NCI-H1048 (cell line): ENCODE measurements at places on chromosomes 11 and 22.

DNA sequence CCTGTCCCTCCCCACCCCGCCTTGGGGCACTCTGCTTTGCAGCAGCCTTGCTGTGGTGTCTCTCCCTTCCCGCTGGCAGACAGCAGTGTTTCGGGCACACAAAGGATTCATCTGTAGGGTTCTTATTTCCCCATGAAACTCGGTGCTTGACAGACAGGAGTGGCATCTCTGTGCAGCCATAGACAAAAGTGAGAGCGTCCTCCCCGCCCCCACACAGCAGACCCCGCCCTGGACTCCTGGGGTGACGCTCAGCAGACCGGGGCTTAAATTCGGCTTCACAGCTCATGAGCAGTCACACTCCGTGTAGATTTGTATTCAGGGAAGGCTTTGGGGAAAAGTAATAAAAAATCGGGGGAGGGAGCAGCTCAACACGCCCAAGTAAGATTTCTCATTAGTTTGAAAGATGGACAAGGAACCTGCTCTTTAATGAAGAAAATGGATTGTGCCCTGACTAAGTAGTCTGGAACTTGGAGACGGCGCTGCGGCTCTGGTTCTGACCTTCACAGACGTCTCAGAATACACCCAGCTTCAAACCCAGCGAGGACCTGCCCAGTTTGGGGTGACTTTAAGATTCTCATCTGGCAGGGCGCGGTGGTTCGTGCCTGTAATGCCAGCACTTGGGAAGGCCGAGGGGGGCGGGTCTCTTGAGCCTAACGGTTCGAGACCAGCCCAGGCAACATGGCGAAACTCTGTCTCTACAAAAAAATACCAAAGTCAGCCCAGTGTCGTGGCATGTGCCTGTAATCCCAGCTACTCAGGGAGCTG, 136.0 kb downstream of the CACNA1I start:
- no peak for DNase-seq

DNA sequence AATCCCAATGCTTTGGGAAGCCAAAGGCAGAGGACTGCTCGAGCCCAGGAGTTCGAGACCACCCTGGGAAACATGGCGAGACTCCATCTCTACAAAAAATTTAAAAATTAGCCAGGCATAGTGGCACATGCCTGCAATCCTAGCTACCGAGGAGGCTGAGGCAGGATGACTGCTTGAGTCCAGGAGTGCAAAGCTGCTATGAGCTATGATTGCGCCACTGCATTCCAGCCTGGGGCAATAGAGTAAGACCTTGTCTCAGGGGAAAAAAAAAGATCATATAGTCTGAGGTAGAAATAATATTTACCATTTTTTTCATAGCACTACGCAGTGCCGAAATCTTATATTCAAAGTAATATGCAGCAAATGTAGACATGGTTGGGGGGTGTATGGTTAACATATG, 47.8 kb downstream of the MRTFA start:
- DNase-seq: no peak

DNA sequence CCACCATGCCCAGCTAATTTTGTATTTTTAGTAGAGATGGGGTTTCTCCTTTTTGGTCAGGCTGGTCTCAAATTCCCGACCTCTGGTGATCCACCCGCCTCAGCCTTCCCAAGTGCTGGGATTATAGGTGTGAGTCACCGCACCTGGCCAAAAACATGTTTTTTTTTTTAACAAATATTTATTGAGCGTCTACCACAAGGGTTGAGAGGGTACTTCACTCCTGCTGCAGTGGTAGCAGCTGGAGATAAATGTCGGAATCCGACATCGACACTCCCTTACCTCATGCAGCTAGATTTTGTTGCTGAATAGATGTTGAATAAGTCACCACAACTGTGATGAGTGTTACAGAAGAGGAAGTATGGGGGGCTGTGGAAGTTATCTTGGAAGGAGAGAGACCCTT, 971 bp downstream of the DNAJB13 start:
- DNase-seq: no peak

- no peak for DNase-seq
Observed at GRCh38 chr11:62437616-62438015, 18.8 kb downstream of the SCGB1A1 start.

GRCh38 chr11:69825037-69825834, 6.0 kb upstream of the FGF3 start:
- no peak for DNase-seq

DNA sequence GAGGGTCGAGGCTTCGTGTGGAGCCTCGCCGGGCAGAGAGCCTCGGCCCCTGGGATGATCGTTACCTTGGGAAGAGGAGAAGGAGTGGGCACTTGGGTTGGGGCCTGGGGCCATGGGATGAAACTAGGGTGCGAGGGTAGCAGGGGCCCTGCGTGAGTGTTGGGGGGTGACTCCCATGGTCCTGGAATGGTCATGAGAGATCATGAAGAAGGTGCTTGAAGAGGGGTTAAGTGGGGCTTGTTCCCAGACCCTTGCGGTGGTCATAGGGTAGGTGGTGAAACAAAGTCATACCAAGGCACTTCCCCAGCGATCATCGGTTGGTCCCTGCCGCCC, 284 bp downstream of the CCS start:
- no peak for DNase-seq

DNA sequence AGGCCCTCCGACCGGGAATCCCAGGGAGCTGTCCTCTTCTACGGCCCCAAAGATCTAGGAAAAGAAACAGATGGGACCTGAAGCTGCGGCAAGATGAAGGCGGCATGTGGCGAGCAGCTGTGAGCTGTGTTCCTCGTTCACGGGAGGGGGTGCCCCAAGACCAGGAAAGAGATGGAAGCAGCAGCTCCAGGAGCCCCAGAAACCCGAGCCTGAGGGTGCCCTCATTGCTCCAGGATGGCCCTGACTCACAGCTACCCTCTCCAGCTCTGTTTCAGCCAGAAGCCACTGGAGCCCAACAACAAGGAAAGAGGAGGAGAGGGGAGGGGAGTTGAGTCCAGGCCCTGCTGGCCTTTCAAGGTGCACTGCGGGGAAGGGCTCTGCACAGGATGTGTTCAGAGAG, 23.7 kb upstream of the NAP1L4 start:
- DNase-seq: no peak

DNA sequence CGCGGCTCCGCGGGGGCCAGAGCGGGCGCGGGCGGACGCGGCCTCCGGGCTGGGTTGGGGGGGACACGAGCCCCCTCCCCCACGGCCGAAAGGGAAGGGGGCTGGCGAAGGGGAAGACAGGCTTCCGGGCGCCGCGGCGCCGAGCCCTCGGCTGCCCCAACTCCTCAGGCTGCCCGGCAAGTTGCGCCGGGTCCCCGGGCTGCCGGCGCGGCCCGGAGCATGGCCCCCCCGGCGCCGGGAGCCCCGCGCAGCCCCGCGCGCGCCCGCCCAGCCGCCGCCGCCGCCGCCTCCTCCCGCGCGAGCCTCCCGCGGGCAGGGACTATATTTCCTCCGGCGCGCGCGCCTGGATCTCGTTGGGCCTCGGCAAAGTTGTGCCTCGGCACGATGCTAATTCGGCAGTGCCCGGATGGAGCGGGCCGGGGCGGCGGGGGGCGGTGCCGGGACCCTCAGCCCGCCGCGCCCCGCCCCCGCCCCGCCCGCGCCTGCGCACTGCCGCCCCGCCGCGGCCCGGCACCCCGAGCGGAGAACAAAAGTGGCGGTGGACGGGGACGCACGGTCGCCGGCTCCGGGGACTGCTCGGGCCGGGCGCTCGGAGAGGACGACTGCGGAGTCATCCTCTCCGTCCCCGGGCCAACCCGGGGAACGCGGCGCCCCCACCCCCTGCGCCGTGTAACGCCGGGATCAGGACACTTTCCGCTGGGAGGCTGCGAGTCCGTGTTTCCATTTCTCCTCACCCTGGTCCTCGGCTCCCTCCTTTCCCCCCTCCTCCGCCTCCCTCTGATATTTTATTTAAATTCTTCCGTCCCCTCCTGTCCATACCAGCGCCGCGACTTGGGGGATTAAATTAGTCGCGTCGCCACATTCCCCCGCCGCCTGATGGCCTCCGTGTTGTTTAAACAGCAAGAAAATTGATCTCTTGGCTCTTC, at the start of gene PHF21B:
TSS of gene PHF21B (minus strand) at position 400 of the 926 bp plus-strand sequence. CDS start 456 bp downstream, outside the sequence.
- peak; percentile 48 for DNase-seq

GRCh38 chr22:44259366-44260215, 53.2 kb downstream of the SHISAL1 start:
- DNase-seq: no peak

GRCh38 chr11:6110011-6110410, 2.5 kb downstream of the OR56B4 start:
- no peak for DNase-seq

DNA sequence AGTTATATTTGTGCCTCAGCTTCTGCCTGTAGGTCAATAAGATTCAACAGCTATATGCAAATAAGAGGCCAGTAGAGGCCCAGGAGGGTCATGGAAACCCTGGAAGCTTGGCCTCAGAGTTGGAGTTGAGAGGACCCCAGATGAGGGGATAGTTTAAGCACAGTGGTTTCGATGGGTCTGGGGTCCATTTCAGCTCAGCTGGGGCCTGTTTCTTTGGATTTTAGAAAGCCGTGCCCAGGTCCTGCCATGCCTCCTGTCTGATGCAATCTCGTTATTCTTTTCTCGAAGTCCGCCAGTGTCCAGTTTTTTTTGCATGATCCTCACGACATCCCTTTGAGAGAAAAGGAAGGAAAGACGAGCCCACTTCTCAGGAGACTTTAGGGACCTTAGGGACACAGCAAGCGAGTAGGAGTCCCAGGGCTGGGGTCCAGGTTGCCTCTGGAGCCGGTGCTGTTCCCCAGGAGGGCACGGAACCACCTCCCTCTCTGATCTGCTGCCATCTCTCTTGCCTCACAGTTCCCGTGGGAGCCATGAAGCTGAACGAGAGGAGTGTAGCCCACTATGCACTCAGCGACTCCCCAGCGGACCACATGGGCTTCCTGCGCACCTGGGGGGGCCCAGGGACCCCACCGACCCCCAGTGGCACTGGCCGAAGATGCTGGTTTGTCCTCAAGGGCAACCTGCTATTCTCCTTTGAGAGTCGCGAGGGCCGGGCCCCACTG, 2.6 kb upstream of the SMDT1 start:
- DNase-seq: no peak

GRCh38 chr11:5151713-5152153, 2.8 kb downstream of the OR52A1 start:
- DNase-seq: no peak

DNA sequence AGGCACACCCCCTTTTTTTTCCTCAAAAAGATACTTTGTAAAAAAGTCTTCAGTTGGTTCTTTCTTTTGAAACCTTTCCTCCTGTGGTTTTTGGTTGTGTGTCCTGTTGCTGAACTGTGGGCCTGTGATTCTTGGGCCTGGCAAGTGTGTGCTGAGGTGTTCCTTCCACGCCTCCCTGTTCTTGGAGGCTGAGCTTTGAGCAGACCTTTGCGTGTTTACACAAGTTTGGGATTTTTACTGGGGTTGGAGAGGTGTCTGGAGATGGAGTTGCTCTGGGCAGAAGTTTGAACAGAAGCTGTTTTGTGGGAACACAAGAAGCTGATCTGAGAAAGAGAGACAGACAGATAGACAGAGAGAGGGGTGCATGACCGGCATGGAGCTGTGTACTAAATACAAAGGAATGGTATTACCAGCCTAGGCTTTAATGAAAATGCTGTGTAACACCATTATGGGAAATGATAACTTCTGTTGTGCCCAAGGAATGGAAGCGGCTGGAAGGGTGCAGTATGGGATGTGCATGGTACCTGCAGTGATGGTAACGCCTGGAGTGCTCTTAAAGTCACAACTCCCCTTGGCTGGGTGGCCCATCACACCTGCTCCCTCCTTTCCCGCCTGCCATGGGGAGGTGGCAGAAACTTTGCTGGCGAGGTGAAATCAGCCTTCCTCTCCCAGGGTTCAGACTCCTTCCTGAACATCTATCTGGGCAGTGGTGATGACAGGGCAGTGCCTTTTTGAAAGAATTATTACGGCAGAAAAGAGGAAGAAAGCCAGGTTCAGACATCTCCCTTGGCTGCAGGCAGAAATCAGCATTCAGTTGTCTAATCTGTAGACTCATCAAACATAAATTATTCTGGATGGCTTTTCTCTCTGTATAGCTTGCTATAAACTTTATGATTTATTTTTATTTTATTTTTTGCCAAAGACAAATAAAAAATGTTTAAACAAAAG, 70.4 kb downstream of the LDLRAD3 start:
- DNase-seq: no peak

DNA sequence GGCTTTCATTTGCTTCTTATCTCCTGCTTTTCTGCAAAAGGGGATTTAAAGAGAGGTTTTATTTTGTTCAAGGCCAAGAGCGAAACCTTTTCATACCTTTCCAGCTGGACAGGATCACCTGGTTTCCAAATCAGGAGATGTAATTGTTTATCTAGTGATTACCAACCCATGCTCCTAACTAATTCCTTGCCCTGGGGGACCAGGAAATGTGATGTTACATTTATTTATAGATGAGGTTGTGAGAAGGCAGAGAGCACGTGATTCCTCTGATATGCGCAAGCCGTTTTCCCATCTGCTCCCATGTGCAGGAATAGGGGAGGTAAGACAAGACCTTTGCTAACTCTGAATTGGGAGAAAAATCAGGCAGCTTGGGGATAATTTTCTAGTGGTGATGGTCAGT, 507.2 kb upstream of the LARGE1 start:
- DNase-seq: no peak

DNA sequence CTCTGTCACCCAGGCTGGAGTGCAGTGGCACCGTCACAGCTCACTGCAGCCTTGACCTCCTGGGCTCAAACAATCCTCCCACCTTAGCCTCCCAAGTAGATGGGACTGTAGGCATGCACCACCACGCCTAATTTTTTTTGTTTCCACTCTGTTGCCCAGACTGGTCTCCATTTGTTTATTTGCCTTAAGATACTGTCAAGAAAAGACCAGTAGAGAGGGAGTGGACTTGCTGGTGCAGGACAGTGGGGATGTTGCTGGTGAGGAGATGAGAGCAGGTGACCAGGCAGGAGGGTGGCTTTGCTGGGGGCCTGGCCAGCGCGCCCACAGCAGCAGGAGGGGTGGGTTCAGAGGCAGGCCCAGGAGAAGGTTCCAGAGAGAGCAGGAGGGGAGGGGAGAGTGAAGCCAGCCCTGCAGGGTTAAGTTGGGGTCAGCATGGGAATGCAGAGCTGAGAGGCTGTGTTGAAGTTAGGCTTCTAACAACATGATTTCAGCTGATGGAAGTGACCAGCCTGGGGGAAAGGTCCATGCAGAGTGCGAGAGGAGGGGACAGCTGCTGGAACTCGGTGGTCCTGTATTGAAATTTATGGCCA, 35.8 kb downstream of the NADSYN1 start:
- no peak for DNase-seq
